Activated T-cell treated with anti-CD3 and anti-CD28 coated beads, Interleukin-2, amount 50 U/mL, for 4 hours (primary cell): ENCODE measurements at places on chromosomes 1 and 21. TPM values are rescaled to one million over a fixed set of nuclear protein-coding genes. Genes with fewer than 3 reads are reported as not detected.
A peak's percentile ranks its signal among the peaks of the same experiment; 100 is the strongest.

GRCh38 chr1:186374303-186375151 is 526 bp downstream of the TPR start:
- peak; percentile 6 for DNase-seq

DNA sequence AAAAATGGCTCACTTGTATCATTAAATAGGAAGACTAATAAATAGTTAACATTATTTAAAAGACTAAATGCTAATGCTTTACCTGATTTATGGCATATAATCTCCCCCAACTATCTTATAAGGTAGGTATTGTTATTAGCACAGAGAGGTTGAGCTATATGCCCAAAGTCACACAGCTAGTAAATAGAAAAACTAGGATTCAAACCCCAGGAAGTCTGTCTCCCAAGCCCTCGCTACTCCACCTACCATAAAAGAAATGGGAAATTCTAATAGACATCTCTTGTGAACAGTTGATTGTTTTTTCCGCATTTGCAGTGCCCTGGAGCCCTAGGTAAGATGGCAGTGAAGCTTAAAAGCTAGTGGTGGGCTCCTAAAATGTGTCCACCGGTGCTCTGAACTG is 65.2 kb upstream of the SOD1 start:
- DNase-seq, result no peak

DNA sequence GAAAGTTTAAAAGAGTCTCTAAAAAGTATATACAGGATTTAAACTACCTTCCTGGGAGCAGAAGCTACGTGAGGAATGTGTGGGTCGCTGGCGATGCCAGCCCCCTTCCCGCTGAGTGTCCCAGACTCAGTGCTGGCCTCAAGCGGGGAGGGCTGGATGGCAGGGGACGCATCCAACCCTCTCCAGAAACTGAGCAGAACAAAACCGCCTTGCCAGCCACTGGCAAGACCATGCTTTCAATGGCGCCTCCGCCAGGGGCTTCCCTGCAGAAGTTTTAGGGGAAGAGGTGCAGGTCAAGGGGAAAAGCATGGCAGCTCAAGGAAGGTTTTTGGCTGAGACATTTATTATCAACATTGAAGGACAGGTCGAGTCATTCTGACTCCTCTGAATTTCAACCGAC is 26.1 kb downstream of the NADK start:
- no peak for DNase-seq

Gene CD52
- total RNA-seq, result 99.4 TPM
